Stimulated activated CD8-positive, alpha-beta memory T cell treated with anti-CD3 and anti-CD28 coated beads, Interleukin-12 subunit alpha, Interleukin-12 subunit beta, amount 100 ng/mL, for 4 hours (primary cell): ENCODE measurements at places on chromosomes 7 and 10.

DNA sequence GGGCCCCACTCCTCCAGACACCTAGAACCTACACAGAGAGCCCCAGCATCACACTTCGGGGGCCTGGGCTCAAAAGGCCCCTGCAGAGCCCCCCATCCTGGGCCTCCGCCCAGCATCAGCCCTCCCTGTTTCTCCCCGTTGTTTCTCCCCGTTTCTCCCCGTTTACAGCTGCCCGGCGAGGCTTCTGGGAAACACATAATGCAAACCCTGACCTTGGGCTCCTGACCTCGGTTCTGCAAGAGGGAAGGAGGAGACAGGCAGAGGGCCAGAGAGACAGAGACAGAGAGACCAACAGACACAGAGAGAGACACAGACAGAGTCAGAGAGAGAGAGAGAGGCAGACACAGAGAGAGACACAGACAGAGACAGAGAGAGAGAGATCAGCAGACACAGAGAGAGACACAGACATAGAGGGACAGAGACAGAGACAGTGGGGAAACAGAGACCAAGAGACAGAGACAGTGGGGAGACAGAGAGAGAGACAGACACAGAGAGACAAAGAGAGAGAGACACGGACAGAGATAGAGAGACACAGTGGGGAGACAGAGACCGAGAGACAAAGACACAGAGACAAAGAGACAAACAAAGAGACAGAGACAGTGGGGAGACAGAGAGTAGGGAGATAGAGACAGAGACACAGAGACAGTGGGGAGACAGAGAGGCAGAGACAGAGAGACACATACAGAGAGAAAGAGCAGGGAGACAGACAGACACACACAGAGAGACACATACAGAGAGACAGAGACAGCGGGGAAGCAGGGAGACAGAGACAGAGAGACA lies 12.5 kb downstream of the VENTX start:
- no peak for DNase-seq

DNA sequence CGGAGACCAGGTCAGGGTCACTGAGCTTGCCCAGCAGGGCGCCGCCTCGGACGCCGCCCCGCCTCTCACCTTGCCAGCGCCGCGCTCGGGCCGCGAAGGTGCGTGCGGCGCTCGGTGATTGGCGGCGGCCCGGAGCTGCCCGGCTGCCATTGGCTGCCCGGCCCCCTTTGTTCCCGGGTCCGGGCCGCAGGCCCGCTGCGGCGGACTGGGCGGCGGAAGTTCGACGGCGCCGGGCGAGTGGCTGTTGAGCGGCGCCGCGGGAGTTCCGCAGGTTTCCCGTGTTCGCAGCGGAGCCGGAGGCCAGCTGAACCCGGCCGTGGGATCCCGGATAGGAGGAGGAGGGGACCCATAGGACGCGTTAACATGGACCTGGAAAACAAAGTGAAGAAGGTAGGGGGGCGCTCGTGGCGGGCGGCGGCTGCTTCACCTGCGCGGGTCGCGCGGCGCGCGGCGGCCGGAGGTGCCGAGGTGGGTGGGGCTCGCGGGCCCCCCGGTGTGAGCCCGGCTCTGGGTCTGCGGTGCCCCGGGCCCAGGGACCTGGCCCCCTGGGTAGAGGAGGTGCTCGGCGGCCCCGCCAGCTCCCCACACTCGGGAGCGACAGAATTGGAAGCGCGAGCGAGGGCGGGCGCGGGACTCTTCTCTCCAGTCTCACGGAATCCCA lies at the start of gene TES:
TES (plus strand) TSS at position 195 of the 661 bp plus-strand sequence; CDS start at position 364, 169 bp downstream.
- DNase-seq, result peak; percentile 49

DNA sequence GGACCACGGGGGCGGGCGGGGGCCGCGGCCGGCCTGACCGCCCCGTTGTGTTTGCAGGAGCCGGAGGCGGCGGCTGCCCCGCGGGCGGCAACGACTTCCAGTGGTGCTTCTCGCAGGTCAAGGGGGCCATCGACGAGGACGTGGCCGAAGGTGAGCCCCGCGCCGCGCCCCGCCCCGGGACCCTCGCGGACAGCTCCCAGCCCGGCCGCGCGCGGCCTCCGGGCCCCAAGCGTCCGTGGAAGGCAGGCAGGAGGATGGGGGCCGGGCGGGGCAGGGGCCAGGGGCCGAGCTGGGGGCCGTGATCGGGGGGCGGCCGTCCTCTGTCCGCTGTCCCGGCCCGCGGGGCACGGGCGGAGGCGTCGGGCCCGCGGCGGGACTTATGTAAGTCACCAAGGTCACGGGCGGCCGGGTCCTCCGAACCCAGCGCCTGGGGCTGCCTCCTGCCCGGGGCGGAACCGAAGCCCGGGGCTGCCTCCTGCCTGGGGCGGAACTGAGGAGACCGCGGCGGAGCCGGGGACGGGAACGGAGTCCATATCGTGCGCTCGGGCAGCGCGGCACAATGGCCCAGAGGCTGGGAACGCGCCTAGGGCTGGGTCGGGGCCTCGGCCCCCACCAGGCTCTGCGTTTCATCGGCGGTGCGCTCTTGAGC lies 497 bp downstream of the PPP2R2D start:
- peak; percentile 32 for DNase-seq

DNA sequence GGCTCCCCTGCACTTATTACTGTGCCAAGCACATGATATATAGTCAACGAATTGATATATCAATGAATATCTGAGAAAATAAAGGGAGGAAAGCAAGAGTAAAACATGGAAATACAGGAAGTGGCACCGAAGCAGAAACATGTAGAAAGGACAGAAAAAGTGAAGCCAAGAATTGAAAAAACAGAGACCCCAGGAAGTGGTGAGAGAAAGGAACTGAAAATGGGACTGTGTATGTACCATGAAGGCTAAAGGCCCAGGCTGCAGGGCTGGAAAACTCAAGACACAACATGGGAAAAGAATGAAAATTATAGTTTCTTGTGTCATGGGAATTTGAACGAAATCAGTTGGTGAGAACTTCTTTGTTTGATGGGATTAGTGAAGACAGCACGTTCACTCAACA lies 60.6 kb downstream of the MAP3K8 start:
- DNase-seq, result no peak

GRCh38 chr7:39269034-39269433 lies 291.3 kb downstream of the POU6F2 start:
- no peak for DNase-seq

- no peak for DNase-seq
Observed at GRCh38 chr7:11315666-11316258, 342.1 kb downstream of the PHF14 start.

DNA sequence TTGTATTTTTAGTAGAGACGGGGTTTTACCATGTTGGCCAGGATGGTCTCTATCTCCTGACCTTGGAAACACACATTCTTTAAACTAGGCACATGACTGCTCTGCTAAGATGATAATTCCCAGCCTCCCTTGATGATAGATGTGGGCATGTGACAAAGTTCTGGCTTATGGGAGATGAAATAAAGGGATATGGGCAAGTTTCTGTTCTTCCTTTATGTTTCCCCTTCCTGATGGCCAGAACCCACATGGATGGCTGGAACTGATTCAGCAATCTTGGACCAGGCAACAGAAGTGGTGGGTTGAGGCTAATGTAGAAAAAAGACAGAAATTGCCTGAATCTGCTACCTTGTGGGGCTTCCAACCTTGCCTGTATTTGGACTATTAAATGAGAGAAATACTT lies 60.7 kb upstream of the NRP1 start:
- DNase-seq, result no peak

- DNase-seq, result no peak
Observed at GRCh38 chr10:6782378-6782777, 202.3 kb upstream of the PRKCQ start.

- no peak for DNase-seq
Observed at GRCh38 chr7:770741-771166, 43.7 kb upstream of the PRKAR1B start.

DNA sequence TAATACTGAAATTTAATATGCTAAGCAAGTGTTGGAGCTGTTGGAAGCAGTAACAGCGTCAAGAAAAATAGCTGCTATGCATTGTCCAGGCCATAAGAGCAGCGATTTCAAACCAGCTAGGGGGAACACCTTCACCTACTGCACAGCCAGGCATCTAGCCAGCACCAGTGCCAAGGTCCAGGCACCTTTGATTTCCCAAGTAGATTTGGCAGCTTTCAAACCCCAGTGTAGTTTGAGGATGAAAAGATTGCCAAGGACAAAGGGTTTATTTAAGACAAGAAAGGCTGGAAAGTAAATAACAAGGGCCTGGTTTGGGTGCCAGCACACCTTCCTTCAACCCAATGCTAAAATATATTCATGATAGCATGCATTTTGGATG lies 65.4 kb upstream of the ZNF92 start:
- DNase-seq, result no peak

- DNase-seq, result peak; percentile 42
Observed at GRCh38 chr7:774161-775109, 47.4 kb upstream of the PRKAR1B start.

DNA sequence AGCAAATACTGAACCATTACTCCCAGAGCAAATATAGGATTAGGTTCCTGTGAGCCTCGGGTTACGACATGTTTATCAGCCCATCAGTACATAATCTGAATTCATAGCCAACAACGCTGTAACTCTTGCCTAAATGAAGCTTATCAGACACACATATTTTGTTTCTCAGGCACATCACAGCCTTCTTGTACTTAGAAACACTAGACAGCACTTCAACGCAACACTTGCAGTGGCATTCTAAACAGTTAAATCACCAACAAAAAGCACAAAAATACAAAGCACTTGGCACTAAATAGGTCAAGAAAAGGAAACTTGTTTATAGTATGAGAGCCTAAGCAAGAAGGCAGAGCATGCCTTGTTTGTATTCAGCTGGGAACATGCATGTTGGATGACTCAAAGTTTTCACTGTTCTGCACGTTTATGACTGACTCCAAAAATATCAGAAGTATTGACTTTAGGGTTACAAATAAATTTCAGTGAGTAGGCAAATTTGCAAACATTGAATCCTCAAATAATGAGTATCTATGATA lies 75.0 kb downstream of the VPS50 start:
- no peak for DNase-seq

GRCh38 chr10:44180321-44181168 lies 204.4 kb downstream of the CXCL12 start:
- DNase-seq, result no peak

- DNase-seq, result no peak
Observed at GRCh38 chr10:7932301-7933036, 114.2 kb downstream of the TAF3 start.

- DNase-seq, result no peak
Observed at GRCh38 chr7:44633254-44634186, 27.1 kb downstream of the OGDH start.

DNA sequence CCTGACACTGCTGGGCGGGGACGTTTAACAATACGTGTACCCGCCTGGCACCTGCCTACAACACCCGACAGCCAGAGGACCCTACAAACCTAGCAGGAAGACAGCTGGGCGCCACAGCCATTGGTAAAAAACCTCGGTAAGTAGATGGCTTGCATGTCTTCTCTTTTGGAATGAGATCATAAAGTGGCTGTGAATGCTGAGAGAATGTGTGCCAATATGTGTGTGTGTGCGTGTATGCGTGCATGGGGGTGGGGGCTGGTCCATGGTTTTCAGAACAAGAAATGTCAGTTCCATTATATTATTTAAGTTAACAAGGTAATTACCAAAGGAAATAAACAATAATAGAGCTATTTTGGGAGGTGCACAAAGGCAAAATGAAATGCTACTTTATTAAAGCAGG lies 39.2 kb downstream of the PAPOLB start:
- DNase-seq, result no peak

DNA sequence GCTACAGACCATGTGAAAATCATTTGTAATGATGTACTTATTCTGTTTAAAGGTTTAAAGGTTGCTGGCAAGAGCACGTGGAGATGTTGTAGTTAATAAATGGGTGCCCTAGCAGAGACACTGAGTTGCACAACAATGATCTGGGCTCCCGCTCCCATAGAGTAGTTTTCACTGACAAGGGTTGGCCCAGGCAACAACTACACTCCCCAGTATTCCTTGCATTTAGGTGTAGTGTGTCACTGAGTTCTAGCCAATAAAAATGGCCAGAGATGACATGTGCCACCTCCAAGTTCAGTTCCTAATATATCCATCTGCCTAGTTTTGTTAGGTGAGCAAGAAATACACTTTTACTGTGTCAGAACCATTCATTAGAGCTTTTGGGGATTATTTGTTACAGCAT lies 392.1 kb upstream of the MTPN start:
- no peak for DNase-seq

GRCh38 chr10:84224411-84225028 lies 824 bp downstream of the LRIT2 start:
- no peak for DNase-seq

DNA sequence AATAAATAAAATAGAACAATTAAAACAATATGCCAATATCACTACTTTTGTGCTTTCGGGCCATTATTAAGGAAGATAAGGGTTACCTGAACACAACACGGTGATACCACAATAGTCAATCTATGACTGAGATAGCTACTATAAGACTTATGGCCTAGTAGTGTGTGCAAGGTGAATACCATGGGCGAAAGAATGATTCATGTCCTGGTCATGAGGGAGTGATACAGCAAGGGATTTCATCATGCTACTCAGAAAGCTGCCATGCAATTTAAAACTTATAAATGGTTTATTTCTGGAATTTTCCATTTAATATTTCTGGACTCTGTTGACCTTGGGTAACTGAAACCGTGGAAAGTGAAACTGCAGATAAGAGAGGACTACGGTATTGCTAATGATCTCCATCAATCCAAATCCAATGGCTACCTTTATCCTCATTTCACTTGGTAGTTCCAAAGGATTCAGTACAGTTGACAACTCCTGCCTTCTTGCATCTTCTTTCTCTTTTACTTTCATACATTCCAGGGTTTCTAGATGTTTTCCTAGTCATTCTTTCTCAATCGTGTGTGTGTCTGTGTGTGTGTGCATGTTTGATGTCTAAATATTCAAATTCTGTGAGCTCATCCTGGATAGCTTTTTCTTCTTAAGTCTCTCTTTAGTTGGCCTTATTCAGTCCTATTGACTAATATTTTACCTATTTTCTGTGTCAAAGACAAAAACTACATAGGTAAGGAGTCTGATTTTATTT lies 100.5 kb upstream of the MAGI2 start:
- DNase-seq, result no peak

- DNase-seq, result no peak
Observed at GRCh38 chr10:31314256-31315150, 4.5 kb upstream of the ZEB1 start.

- DNase-seq, result no peak
Observed at GRCh38 chr10:71266918-71267442, 52.1 kb upstream of the SLC29A3 start.

DNA sequence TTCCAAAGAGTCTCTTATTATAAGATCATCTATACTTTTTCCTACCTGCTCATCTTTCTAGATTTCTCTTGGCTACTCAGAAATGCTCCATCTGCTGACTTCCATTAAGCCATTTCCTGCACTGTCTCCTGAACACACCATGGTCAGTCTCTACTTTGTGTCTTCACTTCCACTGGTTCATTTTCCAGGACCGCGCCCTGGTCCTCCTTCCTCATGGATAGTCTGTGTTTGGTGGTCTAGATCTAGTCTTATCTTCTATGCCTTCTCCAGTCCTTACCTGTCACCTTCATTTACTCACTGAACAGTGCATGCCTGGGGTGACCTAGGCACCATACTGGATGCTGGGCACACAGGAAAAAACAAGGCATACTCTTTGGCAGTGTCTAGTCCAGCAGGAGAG lies 11.8 kb downstream of the INSYN2A start:
- no peak for DNase-seq
